HS-27A (cell line): ENCODE measurements at places on chromosomes 12 and 14.

DNA sequence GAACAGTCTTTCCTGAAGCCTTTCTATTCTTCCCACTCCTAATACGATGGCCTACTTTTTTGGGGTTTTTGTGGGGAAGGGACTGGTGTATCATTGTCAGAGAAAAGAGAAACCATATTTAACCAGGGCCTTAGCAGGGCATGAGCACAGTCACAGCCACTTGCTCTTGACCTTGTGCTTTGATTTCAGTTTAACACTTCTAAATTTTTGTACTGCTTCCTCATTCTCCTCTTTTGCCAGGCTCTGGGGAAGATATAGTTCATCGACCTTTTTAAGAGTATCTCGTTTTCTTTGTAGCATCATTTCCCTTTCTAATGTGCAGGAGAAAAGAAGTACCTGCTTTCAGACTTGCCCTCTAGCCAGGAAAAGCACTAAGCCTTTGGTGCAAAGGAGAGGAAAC lies 2.2 kb downstream of the ZBTB1 start:
- DNase-seq: no peak

DNA sequence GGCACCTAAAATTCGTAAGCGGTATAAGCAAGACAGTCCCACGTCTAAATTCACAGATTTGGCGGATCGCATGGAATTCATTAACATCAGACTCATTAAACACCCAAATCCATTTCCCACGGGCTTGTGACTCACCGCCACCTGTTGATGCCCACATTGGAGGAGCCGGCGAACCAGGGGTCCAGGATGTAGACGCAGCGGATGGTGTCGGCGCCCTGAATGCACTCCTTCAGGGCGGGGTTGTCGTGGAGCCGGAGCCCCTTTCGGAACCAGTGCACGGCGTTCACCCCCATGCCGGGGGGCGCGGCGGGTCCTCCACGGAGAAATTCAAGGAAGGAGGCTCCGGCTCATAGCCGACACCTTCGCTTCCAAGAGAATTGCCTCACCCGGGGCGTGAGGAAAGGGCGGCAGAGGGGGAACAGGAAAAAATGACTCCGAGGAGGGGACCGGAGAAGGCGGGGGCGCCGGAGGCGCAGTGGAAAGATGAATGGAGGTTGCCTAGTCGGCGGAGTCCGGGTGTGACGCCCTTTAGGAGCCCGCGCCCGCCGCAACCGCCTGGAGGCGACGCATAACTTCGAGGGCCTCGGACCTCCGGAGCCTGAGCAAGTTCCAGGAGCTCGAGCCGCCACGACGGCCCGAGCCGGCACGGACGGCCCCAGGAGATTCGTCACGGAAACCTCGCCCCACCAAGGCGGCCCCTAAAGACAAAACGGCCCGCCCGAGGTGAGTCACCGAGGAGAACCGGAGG lies 506 bp downstream of the CRY1 start:
- DNase-seq: no peak

GRCh38 chr14:99133636-99134515 lies 138.1 kb downstream of the BCL11B start:
- DNase-seq: no peak

GRCh38 chr14:100771121-100771800 lies 44.6 kb downstream of the DLK1 start:
- no peak for DNase-seq

DNA sequence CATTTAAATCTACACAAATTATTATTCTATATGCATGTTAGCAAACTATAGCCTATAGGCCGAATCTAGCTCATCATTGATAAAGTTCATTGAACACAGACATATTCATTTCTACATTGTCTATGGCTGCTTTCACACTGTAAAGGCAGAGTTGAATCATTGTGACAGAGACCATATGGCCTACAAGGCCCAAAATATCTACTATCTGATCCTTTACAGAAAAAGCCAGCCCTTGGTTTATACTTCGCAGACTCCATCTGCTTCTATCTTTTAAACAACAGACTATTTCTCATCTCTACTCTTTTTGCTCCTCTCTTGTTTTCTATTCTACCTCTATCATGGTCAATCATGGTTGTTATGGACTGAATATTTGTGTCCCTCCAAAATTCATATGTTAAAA lies 190.7 kb downstream of the EXOC5 start:
- DNase-seq: no peak
